ENCODE measurements at places on chromosomes 2 and 18. TPM values are rescaled to one million over a fixed set of nuclear protein-coding genes. Genes with fewer than 3 reads are reported as not detected.

The SLC5A7 gene
- polyA plus RNA-seq, result 2.0 TPM

GRCh38 chr2:71850306-71850801 lies 297.3 kb downstream of the CYP26B1 start:
- H3K4me3 ChIP-seq, result no peak overlapping the region
- no peaks in the 10 kb centered on the region for H3K4me1 ChIP-seq
- no peak overlapping the region for H3K27ac ChIP-seq
- peaks cover 25% of the 10 kb centered on the region for H3K27me3 ChIP-seq
- no peaks in the 10 kb centered on the region for H3K36me3 ChIP-seq

DNA sequence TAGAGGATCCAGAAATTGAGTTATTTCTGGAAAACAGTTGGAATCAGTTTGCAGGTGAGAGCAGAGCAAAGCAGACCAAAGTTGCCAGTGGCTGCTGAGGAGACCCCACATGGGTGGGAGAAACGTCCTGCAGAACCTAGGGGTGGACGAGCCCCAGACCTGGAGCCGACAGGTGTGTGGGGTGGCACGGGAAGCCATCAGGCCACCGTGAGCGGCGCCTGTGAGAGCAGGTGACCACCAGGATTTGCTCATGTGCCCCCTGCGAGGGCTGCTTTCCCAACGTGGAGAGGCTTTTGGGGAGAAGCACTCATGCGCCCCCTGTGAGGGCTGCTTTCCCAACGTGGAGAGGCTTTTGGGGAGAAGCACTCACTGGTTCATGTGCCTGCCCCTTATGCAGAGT lies 116.8 kb upstream of the NFATC1 start:
- no peaks in the 10 kb centered on the region for H3K4me1 ChIP-seq
- no peaks in the 10 kb centered on the region for H3K27me3 ChIP-seq
- DNase-seq, result no peak
- H3K27ac ChIP-seq, result no peak overlapping the region
- H3K36me3 ChIP-seq, result peaks cover 8% of the 10 kb centered on the region

DNA sequence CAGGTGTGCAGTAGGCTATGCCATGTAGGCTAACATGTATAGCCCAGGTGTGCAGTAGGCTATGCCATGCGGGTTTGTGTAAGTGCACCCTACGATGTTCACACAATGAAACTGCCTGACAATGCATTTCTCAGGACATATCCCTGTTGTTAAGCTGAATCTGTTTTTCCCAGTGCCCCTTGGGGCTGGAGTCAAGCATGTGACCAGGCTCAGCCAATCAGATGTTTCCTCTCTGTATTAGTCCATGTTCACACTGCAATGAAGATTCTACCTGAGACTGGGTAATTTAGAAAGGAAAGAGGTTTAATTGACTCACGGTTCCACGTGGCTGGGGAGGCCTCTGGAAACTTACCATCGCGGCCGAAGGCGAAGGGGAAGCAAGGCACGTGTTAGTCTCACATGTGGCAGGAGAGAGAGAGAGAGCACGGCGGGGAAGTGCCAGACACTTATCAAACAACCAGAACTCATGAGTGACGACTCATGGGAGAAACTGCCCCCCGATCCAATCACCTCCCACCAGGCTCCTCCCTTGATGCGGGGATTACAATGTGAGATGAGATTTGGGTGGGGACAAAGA lies 24.2 kb downstream of the ITM2C start:
- H3K27ac ChIP-seq, result no peak overlapping the region
- no peak for DNase-seq
- no peaks in the 10 kb centered on the region for H3K27me3 ChIP-seq
- H3K4me1 ChIP-seq, result no peaks in the 10 kb centered on the region

The COL4A3 gene
- polyA plus RNA-seq, result not detected

The RIT2 gene
- polyA plus RNA-seq, result not detected

- no peak overlapping the region for H3K27ac ChIP-seq
- H3K4me1 ChIP-seq, result peaks cover 11% of the 10 kb centered on the region
- H3K4me3 ChIP-seq, result no peak overlapping the region
- no peaks in the 10 kb centered on the region for H3K36me3 ChIP-seq
- H3K27me3 ChIP-seq, result no peaks in the 10 kb centered on the region
These were observed 31.0 kb downstream of the ACVR1 start for GRCh38 chr2:157845081-157845480.

DNA sequence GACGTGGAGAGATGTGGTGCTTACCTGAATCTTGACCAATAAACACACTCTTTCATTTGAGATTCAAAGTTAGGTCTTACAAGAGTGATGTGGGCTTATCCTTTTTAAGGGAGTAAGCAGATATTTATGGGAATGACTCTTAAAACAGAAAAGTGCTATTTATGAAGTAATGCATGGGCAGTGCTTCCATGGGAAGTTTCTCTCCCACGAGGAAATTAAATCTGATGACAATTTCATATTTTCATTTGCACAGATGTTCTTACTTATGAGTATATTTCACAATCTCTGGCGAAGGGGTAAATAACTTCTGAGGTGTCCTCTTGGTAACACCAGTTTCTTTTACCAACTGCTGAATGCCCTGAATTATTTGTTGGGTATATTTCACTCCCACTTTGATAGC lies 21.0 kb downstream of the PNPT1 start:
- no peaks in the 10 kb centered on the region for H3K27me3 ChIP-seq
- DNase-seq, result no peak
- H3K4me3 ChIP-seq, result no peak overlapping the region
- H3K36me3 ChIP-seq, result peaks cover 41% of the 10 kb centered on the region

DNA sequence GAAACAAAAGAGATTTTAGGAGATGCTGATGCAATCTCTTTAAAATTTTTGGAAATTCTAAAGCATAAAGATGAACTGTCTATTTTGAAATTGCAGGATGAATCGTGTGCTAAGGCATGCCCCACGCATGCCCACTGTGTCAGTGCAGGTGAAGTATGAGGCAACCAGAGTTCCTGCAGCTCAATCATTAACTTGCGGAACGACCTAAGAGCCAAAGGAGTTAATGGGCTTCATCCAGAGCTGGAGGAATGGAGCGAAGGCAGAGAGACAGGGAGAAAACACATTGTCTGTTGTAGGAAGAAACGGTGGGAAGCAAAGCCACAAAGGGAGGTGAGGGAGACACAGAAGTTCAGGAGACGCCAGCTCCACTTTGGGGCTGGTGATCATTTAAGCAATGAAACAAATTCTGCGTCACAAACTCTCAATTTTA lies 265.2 kb downstream of the CCDC85A start:
- H3K36me3 ChIP-seq, result no peaks in the 10 kb centered on the region
- no peaks in the 10 kb centered on the region for H3K4me1 ChIP-seq
- DNase-seq, result peak; percentile 94

DNA sequence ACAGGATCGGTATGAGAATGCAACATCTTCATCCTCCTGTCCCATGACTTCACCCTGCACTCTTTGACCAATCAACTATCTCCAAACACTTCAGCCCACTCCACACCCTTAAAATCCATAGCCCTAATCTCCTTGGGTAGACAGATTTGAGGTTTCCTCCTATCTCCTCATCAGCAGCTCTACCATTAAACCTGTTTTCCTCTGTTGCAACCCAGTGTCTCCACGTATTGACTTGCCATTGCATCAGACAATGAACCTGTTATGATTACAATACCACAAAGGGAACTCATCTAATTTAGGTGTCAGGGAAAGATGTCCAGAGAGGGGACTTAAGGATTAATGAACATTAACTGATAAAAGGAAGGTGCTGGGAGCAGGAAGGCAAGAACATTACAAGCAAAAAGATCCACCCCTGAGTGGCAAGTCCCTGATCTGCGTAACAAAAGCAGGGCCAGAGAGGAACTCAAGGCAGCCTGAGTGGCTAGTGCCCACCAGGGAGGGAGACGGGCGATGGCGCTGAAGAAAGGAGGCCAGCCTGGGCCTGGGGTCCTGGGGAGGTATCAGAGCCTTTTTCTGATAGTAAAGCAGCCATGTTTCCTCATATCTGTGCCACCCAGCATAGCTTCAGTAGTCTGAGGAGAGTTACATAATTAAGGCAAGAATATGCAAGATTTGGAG lies 44.6 kb downstream of the AKAIN1 start:
- no peak overlapping the region for H3K4me3 ChIP-seq
- H3K36me3 ChIP-seq, result no peaks in the 10 kb centered on the region
- no peaks in the 10 kb centered on the region for H3K4me1 ChIP-seq
- DNase-seq, result no peak
- H3K27me3 ChIP-seq, result no peaks in the 10 kb centered on the region
- H3K27ac ChIP-seq, result no peak overlapping the region

The ABHD1 gene
- 0.25 TPM for polyA plus RNA-seq

The AOX1 gene
- polyA plus RNA-seq, result 0.45 TPM

DNA sequence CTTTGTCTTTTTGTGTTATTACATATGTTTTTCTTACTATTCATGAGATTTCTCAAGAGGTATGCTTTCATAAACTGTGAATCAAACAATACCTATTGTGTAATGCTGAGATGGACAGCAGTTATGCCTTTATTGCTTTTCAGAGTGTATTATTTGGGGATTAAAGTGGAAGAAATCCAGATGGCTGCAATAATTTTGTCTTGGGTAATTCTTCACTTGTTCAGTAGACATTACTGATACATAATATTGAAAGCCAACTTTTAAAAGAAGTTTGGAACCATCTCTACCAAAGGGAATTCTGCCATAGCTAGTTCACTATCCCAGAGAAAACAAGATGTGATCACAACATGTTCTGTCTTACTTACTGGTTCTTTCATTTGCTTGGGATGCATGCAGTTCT lies 253.4 kb upstream of the ZSWIM2 start:
- no peak overlapping the region for H3K4me3 ChIP-seq
- no peaks in the 10 kb centered on the region for H3K36me3 ChIP-seq
- no peaks in the 10 kb centered on the region for H3K4me1 ChIP-seq

The MC5R gene
- polyA plus RNA-seq, result not detected

The PID1 gene
- 22.3 TPM for polyA plus RNA-seq

DNA sequence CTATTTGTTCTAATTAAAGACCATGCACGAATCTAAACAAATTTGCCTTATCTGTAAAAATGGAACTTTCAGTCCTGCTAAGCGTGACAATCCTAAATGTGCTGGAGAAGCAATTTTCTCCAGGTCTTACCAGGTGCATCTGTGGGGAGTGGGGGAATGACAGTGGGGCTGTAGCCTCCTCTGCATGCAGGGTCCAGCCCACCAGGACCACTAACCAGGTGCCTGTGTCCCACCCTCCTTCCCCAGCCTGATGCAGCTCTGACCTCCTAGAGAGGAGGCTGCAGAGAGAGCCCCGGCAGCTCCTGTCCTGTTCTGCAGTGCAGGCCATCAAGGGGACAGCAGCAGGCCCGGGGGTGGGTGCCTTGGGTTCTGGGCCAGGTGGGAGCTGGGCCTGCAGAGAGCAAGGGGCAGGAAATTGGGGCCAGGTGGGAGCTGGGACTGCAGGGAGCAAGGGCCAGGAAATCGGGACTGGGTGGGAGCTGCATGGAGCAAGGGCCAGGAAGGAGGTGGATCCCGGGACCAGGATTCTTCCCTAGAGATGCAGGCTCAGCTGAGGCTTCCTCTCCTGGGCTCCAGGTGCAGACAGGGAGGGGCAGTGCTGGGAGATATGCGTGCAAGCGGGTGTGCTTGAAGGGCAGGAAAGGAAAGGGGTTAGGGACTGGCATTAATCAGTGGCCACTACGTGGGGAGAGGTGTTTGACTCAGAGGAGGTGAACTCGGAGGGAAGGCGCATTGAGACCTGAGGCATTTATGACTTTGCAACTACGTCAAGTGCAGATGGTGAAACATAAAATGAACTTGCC lies 185.3 kb downstream of the ANKRD30B start:
- no peaks in the 10 kb centered on the region for H3K27me3 ChIP-seq
- no peaks in the 10 kb centered on the region for H3K4me1 ChIP-seq
- no peak overlapping the region for H3K27ac ChIP-seq
- H3K36me3 ChIP-seq, result no peaks in the 10 kb centered on the region

The TTC21B gene
- polyA plus RNA-seq, result 17.7 TPM

- no peaks in the 10 kb centered on the region for H3K27me3 ChIP-seq
- DNase-seq, result no peak
- no peak overlapping the region for H3K27ac ChIP-seq
- H3K4me1 ChIP-seq, result no peaks in the 10 kb centered on the region
- H3K36me3 ChIP-seq, result no peaks in the 10 kb centered on the region
These were observed 307.3 kb upstream of the CHAC2 start for GRCh38 chr2:53460347-53460746.

The PMS1 gene
- 8.9 TPM for polyA plus RNA-seq

GRCh38 chr2:40240070-40240469 lies 211.8 kb downstream of the SLC8A1 start:
- peak; percentile 20 for DNase-seq
- H3K27me3 ChIP-seq, result no peaks in the 10 kb centered on the region
- H3K27ac ChIP-seq, result peak overlapping the region; percentile 60
- H3K36me3 ChIP-seq, result no peaks in the 10 kb centered on the region
- H3K4me3 ChIP-seq, result no peak overlapping the region

GRCh38 chr2:236294647-236295046 lies 30.4 kb upstream of the ASB18 start:
- H3K36me3 ChIP-seq, result no peaks in the 10 kb centered on the region
- H3K27me3 ChIP-seq, result no peaks in the 10 kb centered on the region
- no peaks in the 10 kb centered on the region for H3K4me1 ChIP-seq
- H3K27ac ChIP-seq, result no peak overlapping the region
- no peak overlapping the region for H3K4me3 ChIP-seq

GRCh38 chr2:149103081-149103620 lies 64.7 kb downstream of the LYPD6B start:
- H3K27me3 ChIP-seq, result no peaks in the 10 kb centered on the region
- H3K4me1 ChIP-seq, result no peaks in the 10 kb centered on the region
- H3K27ac ChIP-seq, result no peak overlapping the region
- H3K4me3 ChIP-seq, result no peak overlapping the region
- no peaks in the 10 kb centered on the region for H3K36me3 ChIP-seq

The ZBTB7C gene
- 0.54 TPM for polyA plus RNA-seq

The ARHGAP25 gene
- 7.6 TPM for polyA plus RNA-seq

The GREB1 gene
- 0.76 TPM for polyA plus RNA-seq

All from small intestine (tissue), 16 donors.